Suppressor macrophage treated with lipopolysaccharide for 1 hour (primary cell): ENCODE measurements at places on chromosomes 2 and 18.
A peak's percentile ranks its signal among the peaks of the same experiment; 100 is the strongest.

- no peak for DNase-seq
These were observed 46.4 kb downstream of the CYP1B1 start for GRCh38 chr2:38029512-38029911.

DNA sequence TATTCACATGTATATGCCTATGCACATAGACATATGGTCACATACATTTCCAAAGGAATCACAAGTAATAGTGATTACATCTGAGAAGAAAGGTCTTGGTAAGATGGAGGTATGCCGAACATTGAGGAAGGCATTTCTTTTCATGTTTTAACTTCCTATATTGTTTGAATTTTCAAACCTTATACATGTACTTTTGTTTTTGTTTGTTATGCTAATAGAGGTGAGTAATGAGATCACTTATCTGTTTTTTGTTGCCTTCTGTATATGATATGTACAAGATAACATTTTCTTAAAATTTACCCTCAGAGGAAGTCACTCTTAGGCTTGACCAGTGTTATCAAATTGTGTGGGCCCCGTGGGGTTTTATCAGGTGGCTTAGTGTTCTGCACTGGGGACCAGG lies 166.5 kb upstream of the OTX1 start:
- no peak for DNase-seq

DNA sequence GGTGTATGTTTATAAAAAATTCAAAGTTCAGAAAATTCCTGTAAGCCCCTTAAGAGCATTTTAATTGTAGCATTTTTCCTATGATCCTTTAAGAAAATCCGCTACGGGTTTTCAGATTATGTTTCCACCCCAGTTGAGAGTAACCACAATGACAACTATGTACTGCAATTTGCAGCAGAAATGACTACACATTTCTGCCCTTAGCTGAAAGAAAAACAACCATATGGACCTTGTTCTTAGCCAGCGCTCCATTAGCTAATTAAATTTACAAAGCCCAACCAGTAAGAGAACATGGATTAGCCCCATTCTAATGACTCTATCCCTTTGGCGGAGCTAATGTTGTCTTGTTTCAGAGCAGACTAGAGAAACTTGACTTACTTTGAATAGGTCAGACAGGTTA lies 247.6 kb downstream of the SLC8A1 start:
- DNase-seq: no peak

DNA sequence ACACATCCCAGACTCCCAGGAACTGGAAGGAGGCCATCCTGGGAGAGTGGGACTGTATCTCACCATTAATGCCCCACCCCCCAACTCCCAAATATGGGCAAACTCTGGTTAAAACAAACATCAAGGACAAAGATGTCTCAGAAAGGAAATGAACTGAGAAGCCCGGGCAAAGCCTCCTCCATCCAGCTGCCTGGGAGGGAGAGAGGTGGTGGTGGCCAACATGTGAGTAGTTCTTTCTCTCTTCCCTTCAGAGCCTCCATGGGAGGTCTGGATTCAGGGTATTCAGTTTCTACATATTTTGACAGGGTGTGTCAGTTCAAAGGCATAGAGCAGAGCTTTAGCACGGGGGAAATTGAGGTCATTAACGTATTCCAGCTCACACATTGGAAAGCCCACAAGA lies 57.5 kb downstream of the CXCR4 start:
- no peak for DNase-seq

DNA sequence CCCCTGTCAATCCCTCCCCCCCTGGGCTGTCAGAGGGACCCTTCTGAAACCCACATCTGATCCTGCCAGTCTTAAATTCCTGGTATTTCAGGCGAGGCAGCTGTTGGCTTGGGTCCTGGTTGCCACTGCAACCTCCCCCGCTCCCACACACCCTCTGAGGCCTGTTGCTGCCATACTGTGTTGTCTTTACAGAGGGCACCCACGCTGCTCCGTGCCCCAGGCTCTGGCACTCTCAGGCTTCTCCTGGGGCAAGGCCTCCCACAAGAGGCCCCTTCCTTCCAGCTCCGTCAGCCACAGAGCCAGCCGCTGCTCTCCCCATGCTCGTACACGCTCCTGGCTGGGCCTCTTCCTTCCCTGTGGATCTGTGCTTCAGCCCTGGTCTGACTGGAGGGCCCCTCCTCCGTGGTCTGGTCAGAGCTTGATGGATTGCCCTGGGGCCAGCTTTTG lies 8.6 kb downstream of the CABLES1 start:
- peak; percentile 12 for DNase-seq

- DNase-seq: no peak
These were observed 65.1 kb downstream of the EDAR start for GRCh38 chr2:108923736-108924579.

- no peak for DNase-seq
These were observed 590.6 kb upstream of the NETO1 start for GRCh38 chr18:73458186-73458964.

- no peak for DNase-seq
These were observed 29.0 kb downstream of the RPL37A start for GRCh38 chr2:216527600-216527999.

GRCh38 chr2:9086465-9086864 lies 83.0 kb upstream of the MBOAT2 start:
- no peak for DNase-seq

GRCh38 chr2:237306083-237306786 lies 107.7 kb downstream of the COL6A3 start:
- no peak for DNase-seq

DNA sequence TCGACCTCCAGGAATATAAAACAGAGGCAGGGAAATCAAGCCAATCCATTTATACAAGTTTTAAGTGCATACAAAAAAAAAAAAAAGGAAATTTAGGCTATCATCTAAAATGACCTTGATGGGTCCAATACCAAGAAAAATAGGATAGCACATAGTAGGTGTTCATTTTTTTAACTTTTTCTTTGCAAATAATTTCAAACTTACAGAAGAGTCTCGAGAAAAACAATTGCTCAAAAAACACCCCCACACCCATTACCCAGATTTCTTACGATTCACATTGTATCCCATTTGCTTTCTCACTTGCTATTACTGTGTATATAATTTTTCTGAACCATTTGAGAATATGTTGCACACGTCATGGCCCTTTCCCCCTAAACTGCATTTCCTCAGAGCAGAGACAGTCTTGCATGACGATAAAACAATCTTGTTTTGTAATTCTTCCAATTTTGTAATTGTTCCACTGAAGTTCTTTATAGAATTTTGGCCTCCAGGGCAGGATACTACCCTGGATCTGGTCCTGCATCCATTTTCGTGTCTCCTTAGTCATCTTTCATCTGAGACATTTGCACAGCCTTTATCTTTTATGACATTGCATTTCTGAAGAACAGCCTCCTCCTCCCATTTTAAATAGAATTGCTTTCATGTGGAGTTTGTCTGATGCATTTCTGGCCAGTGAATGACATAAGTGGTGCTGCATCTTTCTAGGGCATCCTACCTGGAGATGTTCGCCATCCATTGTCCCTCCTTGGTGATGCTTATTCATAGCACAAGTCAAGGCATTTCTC lies 68.9 kb downstream of the CYB5A start:
- DNase-seq: no peak

GRCh38 chr2:15983496-15983895 lies 43.1 kb downstream of the MYCN start:
- no peak for DNase-seq

DNA sequence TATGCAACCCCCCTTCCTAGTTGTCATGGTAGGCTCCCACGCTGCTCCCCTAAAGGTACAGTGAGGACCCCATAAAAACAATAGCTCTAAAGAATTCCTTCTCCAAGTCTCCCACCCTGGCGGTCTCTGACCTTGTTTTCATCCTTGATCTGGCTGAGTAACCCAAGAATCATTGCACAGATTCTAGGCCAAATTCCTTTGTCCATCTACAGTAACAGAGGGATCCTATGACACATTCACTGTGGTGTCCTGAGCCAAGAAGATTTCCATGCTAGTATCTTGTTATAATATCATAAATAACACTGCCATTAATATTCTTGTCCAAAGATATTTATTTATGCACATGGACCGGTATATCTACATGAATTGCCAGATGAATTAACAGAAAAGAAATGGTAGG lies 240.2 kb downstream of the CYP26B1 start:
- no peak for DNase-seq

DNA sequence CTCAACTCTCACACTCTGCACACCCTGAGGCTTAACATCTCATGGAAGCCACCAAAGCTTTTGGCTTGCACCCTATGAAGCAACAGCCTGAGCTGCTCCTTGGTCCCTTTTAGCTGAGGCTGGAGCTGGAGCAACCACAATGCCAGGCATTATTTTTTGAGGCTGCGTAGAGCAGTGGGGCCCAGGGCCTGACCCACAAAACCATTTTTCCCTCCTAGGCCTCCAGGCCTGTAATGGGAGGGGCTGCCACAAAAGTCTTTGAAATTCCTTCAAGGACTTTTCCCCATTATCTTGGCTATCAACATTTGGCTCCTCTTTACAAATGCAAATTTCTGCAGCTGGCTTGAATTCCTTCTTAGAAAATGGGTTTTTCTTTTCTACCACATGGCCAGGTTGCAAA lies 39.8 kb downstream of the CTNNA2 start:
- no peak for DNase-seq

DNA sequence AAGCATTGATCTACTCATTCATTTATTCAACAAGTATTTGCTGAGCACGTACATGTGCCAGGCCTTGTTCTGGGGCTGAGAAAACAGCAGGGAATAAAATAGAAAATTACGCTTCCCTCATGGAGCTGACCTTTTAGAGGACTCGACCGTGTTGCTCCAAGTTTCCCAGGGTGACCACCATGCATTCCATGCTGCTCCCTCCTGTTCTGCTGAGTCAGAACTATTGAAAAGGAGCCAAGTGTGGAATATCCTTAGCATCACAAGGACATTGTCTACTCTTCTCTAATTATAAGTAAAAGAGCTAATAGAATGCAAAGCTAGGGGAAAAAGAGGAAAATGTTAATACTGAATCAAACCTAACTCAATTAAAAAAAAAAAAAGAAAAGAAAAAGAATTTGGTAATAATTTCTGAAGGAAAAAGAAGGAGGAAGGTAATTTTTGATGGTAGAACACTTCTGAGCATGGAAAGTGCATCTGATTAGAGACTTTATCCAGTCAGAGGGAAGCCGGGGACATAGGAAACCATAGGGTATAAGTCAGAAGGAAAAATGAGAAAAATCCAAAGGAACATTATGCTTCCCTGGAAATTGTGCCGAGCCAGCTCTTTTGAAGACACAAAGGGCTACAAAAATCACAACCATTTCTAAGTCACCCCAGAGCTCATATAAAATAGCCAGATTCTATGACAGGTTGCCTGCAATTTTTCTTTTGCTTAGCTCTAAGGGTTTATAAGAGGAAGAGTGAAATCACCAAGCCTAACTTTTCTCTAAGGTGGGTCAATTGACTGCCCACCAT lies 339.4 kb downstream of the RND3 start:
- DNase-seq: no peak

- DNase-seq: no peak
These were observed 45.6 kb downstream of the CEP192 start for GRCh38 chr18:13036622-13037320.

DNA sequence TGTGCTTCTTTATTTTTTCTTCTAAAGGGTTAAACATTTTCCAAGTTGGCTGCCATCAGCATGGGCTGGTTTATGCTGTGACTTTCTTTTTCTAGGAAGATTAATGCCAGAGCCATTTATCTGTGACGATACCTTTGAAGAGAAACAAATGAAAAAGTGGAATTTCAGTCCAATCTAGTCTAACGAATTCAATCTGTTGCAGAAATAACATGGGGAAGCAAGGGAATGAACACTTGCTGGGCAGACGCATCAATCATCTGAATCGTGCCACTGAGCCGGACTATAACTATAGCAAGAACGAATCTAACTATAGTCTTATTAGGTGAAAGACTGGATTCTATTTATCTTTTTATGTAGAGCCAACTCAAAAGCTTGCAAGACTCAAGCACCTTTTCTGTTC lies 66.2 kb downstream of the CD8B2 start:
- no peak for DNase-seq

DNA sequence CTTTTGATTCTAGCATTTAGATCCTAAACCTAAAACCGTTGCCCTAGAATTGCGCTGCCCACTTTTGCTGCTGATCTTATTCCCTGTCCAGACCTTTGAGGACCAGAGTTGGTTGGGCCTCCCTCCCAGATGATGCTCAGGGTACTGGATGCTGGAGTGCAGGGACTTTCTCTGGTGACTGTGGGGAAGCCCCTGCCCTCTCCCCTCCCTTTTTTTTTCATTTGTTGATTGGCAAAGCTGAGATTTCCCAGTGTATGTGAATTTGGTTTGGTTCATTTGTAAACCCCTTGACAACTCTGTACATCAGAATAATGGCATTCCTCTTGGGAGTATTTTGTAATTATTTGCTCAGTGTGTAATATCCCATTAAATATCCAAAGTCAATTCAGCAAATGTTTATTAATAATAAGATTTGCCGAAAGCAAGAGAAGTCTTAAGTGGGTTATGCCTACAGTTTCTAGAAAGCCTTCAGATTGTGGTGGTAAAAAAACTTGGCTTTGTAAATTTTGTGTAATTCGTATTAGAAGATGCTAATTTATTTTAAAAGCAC lies 28.3 kb downstream of the RAB31 start:
- peak; percentile 67 for DNase-seq

GRCh38 chr18:26438980-26439379 lies 109.4 kb downstream of the KCTD1 start:
- DNase-seq: no peak

DNA sequence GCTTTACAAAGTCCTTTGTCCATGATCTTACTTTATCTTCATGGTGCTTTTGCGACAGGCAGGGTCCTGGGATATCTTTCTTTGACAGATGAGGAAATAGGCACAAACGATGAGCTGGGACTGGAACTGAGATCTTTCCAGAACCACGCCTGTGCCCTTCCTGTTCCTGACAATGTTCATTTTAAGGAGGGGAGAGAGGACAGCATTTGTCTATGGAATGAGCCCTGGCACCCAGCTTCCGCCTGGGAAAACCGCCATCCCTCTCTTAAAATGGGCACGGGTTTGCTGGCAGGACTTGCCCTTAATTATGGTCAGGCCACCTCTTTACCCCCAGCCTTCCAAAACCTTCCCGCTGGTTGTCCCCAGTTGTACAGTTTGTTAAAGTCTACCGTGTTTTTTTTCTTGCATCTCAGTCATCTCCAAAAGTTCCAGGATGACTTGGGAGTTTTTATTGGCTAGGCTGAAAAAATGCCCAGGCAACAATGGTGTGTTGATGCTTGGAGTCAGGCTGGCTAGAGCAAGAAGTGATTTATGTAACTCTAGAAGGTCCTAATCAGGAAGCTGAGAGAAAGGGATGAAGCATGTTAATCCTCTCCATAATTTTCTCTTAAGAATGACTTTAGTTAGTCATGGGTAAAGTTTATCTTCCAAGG lies 264.9 kb upstream of the EPAS1 start:
- DNase-seq: no peak

- peak; percentile 28 for DNase-seq
These were observed 132.3 kb upstream of the DLX2 start for GRCh38 chr2:172234716-172235691.

GRCh38 chr2:226123300-226123699 lies 676.3 kb downstream of the IRS1 start:
- DNase-seq: no peak

DNA sequence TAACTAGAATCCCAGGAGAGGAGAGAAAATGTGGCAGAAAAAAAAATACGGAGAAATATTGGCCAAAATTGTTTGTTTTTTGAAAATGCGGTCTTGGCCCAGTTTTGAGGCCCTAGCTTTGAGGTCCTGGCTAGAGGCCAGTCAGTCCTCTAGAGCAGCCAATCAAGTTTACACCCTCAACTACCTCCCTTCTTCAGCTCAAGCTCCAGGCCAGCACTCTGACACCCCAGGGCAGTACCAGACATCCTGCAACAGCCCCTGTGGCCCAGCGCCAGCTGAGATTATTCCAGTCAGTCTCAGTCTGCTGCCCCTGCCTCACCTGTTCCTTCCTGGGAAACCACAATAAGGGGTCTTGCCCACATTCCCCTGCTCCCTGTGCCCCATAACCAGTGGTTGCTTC lies 107.7 kb downstream of the UGGT1 start:
- DNase-seq: no peak
